ENCODE measurements at places on chromosomes 16 and 17.

GRCh38 chr16:86086471-86086870 is 187.5 kb downstream of the IRF8 start:
- DNase-seq = no peak

GRCh38 chr16:16923479-16923878 is 544.5 kb downstream of the NPIPA7 start:
- DNase-seq = no peak

GRCh38 chr16:3059041-3059722 is 6.3 kb upstream of the IL32 start:
- peak; percentile 66 for DNase-seq

GRCh38 chr17:38870259-38871165 is 654 bp downstream of the LASP1 start:
- DNase-seq = peak; percentile 47
